ENCODE measurements at places on chromosomes 2 and 18.

DNA sequence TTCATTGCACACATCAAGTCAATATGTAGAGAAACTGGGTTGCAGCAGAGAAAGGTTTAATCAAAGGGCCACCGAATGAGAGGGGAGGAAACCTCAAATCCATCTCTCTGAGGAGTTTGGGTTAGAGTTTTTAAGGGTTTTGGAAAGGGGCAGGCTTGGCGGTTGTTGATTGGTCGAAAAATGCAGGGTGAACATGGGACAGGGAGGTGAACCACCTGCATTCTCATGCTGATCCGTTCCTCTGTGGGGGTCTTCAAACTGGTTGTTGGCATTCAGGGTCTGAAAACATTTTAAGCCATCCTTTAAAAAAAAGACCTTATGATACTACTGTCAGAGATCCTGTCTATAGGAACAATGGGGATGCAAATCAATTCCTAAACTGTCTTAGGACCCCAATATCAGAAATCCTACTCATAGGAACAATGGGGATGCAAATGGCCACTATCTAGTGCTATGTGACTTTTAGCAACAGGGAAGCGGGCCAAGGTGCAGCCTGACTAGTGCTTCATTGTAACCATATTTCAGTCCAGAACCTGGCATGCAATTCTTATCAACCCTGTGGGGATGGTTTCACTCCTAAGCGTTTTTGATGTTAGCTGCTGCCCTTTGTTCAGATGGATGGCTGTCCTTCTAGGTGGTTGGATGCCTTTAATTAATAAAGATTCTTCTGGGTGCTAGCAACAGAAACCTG is 120.1 kb upstream of the MGAT5 start:
- no peak for DNase-seq

GRCh38 chr2:45974056-45974455 is 322.6 kb downstream of the PRKCE start:
- DNase-seq, result no peak

GRCh38 chr18:66534110-66534509 is 69.8 kb downstream of the CDH19 start:
- DNase-seq, result no peak

GRCh38 chr2:134148843-134149472 is 104.9 kb upstream of the MGAT5 start:
- DNase-seq, result no peak

DNA sequence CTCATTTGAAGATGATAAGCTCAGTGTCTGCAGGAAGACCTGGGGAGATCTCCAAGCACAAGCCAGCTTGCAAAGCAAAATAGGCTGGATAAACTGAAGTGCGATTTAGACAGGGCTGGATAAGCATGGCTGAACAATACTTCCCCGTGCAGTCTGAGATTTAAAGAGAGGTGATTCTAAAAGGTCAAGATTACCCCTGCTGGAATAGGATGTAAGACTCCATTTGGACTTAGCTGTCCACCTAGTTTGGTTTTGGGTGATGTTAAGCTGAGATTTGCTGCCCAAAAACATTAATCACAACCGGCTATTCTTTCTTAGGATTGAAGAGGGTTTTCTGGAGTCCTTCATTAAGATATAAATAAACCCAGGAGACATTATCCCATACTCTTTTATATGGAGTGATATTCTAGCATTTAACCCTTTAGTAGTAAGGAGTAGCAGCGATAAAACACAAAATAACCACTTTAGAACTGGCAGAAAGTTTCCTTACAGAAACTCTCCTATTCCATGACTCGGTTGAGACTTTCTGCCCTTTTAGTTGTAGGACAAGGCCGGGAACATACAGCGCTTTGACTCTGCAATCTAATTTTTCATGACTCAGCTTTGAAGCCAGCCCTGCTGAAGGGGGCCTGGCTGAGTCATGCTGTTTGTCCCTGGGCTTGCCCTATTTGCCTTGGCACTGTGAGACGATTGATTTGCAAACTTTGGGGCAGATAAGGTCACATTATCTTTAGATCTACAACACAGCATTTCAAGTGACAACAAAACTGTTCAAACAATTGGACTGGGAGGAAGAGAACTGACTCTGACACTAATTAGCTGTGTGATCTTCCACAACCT is 238.2 kb downstream of the GCA start:
- no peak for DNase-seq

DNA sequence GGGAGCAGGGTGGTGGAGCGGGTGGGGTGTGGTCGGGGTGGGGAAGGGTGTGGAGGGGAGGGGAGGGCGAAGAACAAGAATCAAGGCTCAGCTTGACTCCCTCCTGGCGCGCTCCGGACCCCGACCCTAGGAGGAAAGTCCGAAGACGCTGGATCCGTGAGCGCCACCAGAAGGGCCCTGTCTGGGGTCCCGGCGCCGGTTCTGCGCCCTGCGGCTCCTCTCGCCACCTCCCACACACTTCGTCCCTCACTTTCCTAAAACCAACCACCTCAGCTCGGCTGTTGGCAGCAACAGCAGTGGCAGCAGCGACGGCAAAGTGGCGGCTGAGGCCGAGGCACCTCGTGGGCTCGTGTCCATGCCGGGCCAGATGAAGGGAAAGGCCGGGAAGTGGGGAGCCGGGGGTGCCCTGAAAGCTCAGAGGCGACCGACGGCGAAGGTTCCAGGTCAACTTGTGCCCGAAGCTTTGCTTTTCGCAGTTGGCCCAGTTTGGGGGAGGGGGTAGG is 2.1 kb downstream of the KLHL14 start:
- no peak for DNase-seq

GRCh38 chr18:51135364-51135763 is 62.1 kb downstream of the MEX3C start:
- no peak for DNase-seq

GRCh38 chr2:60556175-60556574 is 2.7 kb upstream of the BCL11A start:
- DNase-seq, result no peak

DNA sequence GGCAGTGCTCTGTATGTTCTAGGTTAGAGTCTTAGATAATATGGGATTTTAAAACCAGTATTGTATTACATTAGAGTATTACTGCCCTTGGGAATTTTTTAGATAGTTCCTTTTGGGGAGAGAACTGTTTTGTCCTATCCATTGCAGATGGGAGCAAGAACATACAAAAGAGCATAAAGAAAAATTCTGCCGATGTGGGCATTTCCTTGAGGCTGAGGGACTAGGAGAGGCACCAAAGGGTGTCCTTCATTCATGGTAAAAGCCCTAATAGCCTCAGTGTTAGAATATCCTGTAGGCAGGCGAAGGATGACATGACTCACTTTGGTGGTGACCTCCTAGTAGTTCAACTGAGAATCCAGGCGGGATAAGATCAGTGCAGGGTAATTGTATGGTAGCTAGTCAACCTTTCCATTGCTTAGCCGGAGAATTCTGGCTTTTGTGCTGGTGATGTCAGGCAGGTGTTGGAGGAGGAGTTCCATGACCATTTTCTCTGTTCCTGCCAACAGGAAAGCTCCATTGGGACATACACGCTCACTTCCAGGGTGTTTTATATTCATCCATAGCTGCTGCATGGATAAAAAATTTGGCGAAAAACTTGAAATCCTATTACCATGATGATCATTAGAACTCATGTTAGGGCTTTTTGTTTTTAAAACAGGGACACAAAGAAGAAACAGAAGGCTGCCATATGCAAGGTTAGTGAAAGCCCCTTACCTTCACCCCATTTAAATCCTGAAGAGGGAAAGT is 28.1 kb downstream of the EPAS1 start:
- no peak for DNase-seq

DNA sequence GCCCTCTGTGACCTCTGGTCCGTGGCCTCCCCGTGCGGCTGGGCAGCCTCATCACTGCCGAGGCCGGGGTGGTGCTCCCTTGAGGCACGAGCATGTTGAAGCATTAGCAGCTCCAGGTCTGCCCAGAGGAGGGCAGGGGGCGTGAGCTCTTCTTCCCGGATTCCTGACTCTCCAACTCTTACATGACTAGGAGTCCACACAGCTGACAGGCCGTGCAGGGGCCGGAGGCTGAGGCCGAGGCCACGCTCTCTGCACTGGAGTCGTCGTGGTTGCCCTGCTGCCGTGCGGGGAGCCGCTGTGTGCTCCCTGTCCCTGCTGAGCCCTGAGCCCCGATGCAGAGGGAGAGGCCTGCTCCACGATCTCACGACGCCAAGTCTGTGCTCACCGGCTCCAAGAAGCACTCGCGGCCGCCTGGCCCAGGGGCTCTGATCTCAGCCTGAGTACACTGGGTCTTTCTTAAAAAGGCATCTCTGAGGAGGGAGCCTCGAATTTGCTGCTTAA is 19.4 kb upstream of the KCNG2 start:
- DNase-seq, result no peak

DNA sequence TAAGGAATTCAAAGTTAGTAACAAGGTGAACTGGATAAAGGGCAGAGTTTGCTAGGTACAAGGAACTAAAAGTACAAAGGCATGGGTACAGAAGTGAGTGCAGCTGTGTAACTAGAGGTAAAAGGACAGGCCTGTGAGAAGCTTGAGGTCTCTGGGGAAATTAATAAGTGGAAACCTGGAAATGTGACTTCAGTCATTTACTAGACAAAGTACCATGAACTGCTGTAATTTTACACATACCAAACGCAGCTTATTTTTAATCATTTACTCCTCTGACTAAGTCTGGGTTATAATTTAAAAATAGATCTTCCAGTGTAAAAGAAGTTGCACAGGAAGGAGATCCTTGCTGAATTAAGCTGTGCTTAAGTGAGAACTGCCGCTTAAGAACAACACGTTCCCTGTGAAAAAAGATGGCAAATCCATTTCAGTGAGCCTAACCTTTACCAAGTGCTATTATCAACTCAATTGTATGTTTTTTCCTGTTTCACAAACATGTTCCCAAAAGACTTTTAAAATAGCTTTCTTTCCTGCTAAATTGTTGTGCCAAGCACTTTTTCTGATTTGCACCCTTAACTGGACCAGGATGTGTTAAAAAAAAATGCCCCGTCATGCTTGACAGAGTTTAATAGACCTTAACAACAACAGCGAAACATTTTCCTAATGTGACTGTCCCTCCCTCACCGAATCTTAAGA is 44.3 kb downstream of the CALCRL start:
- no peak for DNase-seq

GRCh38 chr2:43192744-43193651 is 33.4 kb downstream of the ZFP36L2 start:
- no peak for DNase-seq
